ENCODE measurements at places on chromosomes 16 and 17.
A peak's percentile ranks its signal among the peaks of the same experiment; 100 is the strongest.

GRCh38 chr17:31309556-31309955 is 4.3 kb downstream of the EVI2B start:
- DNase-seq: no peak

GRCh38 chr17:48757524-48757961 is 29.0 kb upstream of the HOXB13 start:
- DNase-seq: no peak

DNA sequence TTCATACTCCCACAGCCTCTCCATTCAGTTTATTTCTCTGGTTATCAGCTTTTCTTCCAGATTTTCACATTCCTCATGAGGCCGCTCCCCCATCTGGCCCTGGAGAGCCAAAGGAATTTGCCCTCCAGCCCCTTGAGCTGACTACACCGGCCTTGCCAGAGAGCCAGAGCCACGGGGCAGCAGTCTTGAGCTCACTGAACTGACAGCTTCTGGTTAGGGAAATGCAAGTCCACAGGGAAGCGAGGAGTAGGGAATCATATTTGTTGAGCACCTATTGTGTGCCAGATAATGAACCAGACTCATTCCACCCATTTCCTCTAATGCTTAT is 102.4 kb downstream of the ABCC12 start:
- no peak for DNase-seq

DNA sequence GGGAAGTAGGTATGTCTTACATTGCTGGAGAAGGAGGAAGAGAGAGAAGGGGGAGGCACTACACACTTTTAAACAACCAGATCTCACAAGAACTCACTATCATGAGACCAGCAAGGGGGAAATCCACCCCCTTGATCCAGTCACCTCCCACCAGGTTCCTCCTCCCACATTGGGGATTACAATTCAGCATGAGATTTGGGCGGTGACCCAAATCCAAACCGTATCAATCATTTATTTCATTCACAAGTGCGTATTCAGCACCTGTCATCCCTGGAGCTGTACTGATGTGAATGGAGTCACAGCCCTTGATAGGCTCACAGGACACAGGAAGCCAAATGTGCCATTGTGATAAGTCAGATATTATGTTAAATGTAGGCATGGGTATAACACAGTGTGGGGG is 228.3 kb upstream of the HSBP1 start:
- DNase-seq: no peak

DNA sequence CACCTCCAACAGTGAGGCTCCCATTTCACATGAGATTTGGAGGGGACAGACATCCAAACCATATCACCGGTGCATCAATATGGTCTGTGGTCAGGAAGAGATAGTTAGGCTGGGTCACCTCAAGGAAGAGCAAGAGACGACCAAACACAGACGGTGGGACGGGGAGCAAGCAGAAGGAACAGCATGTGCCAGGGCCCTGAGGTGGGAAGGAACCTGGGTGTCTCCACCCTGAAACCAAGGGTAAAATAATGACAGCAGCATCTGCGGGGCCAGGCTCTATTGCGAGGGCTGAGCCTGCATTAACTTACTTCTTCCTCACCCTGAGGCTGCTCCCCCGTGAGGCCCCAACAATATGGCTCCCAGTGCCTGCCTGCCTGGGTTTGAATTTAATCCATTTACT is 8.9 kb upstream of the PRSS21 start:
- no peak for DNase-seq

DNA sequence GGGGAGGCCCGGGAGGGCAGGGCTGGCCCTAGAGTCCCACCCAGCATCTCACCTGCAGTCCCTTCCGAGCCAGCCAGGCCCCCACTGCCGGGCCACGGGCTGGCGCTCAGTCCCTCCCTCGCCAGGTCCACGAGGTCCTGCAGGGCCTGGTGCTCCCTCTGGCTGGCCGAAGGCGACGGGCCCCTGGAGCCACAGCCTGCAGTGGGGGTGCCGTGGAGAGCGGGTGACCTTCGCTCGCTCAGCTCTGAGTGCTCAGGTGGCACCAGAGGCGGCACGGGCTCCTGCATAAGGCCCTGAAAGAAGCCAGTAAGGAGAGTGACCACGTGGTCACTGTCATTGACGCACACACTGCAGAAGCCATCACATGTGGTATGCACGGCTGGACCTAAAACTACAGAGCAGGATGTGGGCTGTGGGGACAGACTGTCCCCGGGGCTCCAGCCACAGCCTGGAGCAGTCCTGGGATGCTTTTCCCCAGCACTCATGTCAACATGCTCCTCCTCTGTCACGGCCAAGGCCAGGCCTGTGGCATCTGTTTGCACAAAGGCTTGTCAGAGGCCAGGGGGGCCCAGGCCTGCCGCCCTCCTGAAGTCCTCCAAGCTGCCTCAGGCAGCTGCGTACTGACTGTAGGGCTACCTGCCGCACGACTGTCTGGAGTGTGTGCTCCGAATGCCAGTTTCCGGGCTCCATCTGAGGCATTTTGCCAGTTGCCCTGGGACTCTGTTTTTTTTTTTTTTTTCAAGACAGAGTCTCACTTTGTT is 15.1 kb downstream of the SLX4 start:
- DNase-seq: no peak

DNA sequence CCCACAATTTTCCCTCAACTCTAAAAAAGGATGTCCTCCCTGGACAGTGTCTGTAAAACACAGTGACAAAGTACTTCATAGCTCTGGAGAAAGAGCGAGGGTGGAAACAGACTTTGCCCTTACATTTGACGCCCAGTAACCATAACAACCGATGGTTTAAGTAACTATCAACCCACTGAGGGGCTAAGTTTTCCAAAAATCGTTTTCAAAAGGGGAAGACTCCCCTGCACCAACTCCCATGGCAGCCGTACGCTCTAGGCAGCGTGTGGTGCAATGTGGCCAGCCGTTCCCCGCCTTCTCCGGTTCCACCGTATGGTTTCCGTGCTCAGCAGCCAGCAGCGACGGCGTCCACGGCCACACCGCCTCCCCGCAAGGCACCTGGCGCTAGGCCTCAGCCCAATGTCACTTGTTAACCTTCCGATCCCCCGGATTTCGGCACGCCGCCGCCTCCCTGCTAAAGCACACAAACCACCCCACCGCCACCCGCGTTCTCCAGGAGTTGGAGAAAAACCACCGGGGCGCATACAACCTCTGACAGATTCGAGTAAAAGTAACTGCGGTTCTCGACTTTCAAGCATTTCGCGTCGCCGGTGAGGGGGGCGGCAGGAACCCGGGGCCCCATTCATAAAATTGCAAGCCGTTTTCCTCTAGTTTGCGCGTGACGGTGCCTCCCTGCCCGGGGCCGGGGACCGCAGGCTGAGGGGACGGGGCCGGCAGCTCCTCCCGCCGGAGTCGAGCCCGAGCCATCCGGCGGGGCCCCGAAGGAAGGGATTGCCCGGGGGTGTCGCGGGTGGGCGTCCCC is 661 bp downstream of the TEX2 start:
- peak; percentile 52 for DNase-seq

- no peak for DNase-seq
Measured at GRCh38 chr17:76416899-76417298, 32.5 kb downstream of the SPHK1 start.

- no peak for DNase-seq
Measured at GRCh38 chr16:71666928-71667707, 41.1 kb downstream of the MARVELD3 start.

DNA sequence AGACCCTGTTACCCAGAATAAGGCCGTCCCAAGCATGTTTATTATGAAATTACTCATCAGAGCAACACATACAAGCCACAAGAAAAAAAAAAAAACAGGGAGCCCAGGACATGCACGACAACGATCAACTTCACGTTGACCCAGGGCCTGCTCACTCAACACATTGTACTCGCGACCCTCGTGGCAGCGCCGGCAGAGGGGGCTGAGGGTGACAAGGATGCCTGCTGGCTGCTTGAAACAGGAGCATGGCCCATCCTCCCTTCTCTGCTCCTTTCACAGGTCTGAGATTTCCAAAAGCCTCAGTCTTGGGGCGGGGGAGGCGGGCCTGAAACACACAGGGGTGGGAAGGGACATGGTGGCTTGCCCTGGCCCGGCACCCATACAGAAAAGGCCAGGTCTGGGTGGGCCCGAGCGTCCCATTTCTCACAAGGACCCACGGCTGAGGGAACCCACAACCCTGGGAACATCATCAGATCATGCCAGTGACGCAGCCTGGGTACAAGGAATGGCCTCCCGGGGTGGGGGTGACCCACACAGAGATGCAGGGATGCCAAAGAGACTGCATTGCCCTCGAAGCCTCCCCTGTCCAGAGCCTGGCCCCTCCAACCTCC is 21.1 kb upstream of the C16orf95 start:
- DNase-seq: no peak

GRCh38 chr17:44906763-44907728 is 7.8 kb upstream of the EFTUD2 start:
- no peak for DNase-seq

DNA sequence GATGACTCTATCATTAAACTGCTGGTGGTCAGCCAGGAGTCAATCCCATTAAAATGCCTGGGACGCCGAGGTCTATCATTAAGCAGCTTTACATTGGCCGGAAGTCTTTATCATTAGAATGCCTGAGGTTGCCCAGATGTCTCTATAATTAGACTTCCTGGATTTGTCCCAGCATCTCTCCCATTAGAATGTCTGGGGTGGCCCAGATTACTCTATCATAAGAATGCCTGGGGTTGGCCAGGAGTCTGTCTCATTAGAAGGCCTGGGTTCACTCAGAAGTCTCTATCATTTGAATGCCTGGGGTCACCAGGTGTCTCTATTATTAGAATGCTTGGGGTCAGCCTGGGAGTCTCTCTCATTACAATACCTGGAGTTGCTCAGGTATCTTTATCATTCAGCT is 2227.2 kb downstream of the TP53TG3F start:
- no peak for DNase-seq

DNA sequence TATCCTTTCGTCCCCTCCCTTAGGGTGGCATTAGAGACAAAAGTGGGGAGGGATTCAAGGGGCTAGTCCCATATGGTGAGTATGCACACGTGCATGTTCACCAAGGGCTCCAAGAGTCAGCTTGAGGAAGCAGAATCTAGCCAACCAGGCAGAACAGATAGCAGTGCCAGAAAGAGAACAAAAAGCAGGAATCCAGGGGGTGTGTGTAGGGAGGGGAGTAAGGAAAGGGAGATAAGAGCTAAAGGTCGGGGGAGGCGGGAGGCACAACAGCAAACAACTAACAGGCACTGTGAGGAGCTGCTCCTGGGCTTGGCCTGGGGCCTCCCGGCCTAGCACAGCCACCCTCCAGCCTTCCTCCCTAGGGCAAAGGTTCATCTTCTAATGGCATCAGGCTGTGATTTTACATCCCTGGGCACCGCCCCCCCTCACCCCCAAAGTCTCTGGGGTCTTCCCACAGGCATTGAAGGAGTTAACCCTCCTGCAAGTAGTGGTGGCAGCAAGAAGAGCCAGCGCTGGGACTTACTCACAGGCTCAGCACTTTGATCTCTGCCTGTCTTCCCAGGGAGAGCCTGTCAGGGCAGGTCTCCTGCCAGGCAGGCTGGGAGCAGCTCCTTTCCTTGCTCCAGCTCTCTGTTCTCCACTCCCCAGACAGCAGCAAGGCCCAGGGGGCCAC is 12.4 kb upstream of the SUPT4H1 start:
- no peak for DNase-seq

DNA sequence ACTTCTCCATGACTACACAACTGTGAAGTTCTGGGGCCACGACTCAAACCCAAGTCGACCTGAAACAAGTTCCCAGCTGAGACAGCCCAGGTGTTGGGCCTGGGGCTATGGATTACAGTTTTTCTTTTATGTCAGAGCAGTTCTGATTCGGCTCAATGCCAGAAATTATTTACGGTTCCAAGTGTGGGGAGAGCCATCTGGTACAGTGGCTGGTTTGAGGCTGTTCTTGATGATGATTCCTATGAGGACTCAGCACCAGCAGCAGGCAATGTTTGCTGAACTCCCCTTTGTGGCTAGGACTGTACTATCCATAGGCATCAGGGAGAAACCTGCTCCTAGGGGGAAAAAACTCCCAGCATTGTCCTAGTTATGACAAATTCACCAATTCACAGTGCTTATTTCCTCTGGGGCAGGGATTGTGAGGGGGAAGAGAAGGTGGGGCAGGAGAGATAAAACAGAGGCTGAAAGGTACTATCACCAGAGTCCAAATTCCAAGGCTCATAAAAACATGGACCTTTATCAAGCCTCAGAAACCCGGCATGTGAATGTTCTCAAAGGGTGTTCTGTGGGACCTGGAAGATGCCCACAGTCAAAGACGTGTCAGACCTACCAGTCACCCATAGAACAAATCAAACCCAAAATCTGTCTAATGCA is 18.2 kb upstream of the CMTM4 start:
- DNase-seq: no peak

DNA sequence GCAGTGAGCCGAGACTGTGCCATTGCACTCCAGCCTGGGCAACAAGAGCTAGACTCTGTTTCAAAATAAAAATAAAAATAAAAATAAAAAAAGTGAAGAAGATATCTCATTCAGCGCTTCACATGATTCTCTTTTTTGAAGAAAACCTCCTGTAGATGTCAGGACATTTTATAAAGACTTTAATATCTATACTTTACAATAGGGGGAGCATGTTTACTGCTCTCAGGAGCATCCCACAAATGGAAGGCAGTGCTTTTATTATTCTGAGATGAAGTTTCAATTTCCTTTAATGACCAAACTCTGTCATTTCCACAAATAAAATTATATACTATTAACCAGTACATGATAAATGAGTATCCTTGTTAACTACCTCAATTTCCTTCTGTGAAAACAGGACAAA is 118.7 kb upstream of the MYOCD start:
- no peak for DNase-seq

- DNase-seq: no peak
Measured at GRCh38 chr16:47408491-47408890, 52.4 kb downstream of the ITFG1 start.

DNA sequence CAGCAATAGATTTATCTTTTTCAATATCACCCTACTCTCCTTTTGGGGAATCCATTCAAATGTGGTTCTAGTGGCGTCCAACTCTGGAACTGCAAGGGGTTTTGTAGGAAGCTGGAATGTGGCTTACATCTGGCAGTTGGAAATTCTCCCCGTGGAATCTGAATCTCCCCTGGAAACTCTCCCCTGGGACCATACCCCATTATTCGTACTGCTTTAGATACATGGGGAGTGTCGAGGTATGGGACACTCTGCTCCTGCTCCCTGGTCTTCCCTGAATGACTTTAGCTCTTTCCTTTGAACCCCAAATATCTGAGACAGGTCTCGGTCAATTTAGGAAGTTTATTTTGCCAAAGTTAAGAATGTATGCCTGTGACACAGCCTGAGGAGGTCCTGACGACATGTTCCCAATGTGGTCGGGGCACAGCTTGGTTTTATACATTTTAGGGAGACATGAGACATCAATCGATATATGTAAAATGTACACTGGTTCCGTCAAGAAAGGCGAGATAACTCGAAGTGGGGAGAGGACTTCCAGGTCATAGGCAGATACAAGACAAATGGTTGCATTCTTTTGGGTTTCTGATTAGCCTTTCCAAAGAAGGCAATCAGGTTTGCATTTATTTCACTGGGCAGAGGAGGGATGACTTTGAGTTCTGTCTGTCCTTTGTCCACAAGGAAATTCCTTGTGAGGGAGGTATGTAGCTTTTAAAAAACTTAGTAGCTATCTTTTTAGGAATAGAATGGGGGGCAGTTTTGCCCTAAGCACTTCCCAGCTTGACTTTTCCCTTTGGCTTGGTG is 89.1 kb upstream of the CORO6 start:
- no peak for DNase-seq

Measured in stimulated activated CD4-positive, alpha-beta T cell treated with anti-CD3 and anti-CD28 coated beads, Interleukin-4, amount 100 ng/mL, for 4 hours (primary cell).